ENCODE measurements at places on chromosomes 12 and 14. TPM values are rescaled to one million over a fixed set of nuclear protein-coding genes. Genes with fewer than 3 reads are reported as not detected.
A peak's percentile ranks its signal among the peaks of the same experiment; 100 is the strongest.

The PLXNC1 gene
- 201 TPM for total RNA-seq

The AMIGO2 gene
- 35.4 TPM for total RNA-seq

The NXPH4 gene
- total RNA-seq, result 7.7 TPM

The RNASE1 gene
- total RNA-seq, result 2,192 TPM

The PCED1B gene
- 47.2 TPM for total RNA-seq

The ESPL1 gene
- total RNA-seq, result 16.5 TPM

The GNB3 gene
- total RNA-seq, result 5.0 TPM

The RPGRIP1 gene
- total RNA-seq, result 35.7 TPM

GRCh38 chr14:104800771-104801519, at the start of gene ZBTB42:
TSS of gene ZBTB42 (plus strand) at chr14:104801101. CDS start at chr14:104801198, 97 bp downstream.
- DNase-seq, result peak; percentile 80

- DNase-seq, result no peak
These were observed 263.3 kb downstream of the RASSF9 start for GRCh38 chr12:85572956-85573355.

DNA sequence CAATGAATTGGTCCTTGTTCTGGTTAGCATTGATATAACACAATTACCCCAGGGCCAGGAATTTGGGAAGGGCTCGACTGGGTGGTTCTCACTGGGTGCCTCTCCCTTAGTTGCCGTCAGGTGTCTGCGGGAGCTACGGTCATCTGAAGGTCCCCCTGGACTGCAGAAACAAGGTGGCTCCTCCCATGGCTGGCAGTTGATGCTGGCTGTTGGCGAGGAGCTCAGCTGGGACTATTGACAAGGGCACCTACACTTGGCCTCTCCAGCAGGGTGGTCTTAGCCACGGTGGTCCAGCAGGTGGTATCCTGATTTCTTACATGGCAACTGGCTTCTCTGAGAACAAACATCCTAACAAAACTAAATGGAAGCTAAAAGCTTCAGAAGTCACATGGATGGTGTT, 41.0 kb upstream of the RGS6 start:
- no peak for DNase-seq

GRCh38 chr14:91119556-91120311, 5.9 kb downstream of the DGLUCY start:
- DNase-seq, result no peak

GRCh38 chr12:118103601-118104382, at the start of gene VSIG10:
TSS of gene VSIG10 (minus strand) at chr12:118104011. CDS start at chr12:118103671, 340 bp downstream.
- DNase-seq, result peak; percentile 55

- DNase-seq, result no peak
These were observed 8.7 kb downstream of the OR11H4 start for GRCh38 chr14:20247646-20248246.

DNA sequence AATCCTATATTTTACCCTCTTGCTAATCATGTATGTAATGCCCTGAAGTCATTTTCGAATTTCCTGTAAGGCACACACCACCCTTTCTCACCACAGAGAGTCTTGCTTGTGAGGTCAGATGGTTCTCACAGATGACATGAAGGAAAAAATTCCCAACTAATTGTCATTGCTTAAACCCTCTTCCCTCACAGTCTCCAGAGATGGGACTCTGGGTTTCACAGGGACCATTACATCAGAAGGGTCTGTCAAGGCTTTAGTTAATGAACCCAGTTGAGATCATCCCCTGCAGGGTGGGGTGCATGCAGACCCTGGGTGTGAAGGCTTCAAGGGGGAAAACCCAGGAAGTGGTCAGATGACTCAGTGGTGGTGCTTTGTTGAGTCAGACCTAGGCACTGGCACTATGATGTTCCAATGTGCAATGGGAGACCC, 229.6 kb downstream of the BCAT1 start:
- DNase-seq, result no peak
